ENCODE measurements at places on chromosomes 2 and 18.

GRCh38 chr2:23541503-23542229 is 156.7 kb downstream of the KLHL29 start:
- peak; percentile 48 for DNase-seq

DNA sequence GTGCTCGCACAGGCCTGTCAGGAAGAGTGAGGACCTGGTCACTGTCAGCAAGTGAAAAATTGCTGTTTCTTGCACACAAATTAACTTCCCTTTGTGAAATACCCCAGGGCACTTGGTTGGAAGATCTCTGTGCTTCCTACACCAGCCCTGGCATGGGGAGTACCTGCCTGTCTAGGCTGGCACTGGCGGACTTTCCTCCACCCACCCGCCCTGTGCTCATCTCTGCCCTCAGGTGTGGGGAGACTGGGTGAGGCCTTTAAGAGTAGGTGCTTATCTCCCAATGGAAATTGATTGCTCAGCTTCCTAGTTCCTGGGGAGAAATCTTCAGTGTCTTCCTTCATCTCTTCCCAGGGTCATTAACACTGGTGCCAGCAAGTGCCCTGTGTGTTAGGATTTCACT is 42.1 kb downstream of the IMPA2 start:
- DNase-seq: no peak

- no peak for DNase-seq
Observed at GRCh38 chr2:8222979-8223694, 458.7 kb upstream of the ID2 start.

DNA sequence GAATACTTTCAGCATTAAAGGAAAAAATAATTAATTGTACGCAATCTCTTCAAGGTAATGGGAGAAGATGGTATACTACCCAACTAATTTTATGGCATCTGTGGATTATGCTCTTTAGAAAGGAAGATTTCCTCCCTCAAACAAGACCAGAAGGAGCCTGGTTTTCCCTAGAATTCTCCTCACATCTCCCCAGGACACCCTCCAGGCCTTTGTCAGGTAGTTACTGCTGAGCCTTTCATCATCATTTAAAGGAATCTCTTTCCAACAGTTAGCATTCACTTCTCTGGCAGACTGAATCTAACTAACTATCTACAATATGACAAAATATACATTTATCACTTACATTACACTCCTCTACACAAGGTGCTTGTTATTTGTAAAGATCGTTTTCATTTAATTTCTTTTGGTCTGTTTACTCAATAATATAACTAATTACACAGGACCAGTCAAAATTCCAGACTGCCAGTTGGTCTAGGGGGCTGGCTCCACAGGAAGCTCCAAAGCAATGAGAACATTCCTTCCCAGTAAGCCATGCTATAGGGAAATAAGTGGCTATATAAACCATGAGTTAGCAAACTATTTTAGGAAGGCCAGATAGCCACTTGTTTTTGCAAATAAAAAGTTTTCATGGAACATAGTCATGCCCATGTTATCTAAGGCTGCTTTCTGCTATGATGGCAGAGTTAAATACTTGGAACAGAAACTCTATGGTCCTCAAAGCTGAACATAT is 19.1 kb downstream of the ZNF24 start:
- DNase-seq: peak; percentile 41

DNA sequence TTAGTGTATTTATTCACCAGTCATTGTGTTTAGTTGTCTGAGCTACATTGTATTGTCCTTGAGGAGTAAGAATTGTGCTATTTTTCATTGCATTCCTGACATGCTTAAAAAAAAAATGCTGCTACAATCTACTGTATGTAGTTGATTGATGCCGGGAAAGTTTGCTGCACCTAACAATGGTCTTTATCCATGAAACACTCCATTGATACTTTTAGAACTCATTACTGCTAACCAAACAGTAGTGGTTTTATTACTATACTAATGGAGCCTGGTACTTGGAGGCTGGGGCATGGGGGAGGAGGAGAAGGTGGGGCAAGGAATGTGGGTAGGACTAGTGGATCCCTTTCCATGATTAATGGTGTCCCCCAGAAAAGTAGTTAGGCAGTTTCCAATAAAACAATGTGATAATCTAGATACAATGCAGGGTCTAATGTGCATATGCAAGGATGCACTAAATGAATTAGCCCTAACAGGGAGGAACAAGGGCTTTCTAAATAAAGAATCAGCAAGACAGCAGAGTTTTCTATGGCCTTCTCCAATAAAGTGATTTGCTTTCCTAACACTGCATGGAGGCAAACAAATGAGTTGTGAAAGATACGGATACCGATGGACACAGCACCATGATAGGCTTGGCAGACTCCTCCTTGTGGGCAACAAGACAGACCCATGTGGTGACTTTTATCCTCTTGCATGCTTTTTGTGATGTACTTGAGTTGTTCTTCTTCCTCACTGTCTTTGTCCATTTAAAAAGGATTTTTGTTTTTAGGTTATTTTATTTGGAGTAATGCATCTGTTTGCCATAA is 78.5 kb downstream of the FMNL2 start:
- DNase-seq: no peak

DNA sequence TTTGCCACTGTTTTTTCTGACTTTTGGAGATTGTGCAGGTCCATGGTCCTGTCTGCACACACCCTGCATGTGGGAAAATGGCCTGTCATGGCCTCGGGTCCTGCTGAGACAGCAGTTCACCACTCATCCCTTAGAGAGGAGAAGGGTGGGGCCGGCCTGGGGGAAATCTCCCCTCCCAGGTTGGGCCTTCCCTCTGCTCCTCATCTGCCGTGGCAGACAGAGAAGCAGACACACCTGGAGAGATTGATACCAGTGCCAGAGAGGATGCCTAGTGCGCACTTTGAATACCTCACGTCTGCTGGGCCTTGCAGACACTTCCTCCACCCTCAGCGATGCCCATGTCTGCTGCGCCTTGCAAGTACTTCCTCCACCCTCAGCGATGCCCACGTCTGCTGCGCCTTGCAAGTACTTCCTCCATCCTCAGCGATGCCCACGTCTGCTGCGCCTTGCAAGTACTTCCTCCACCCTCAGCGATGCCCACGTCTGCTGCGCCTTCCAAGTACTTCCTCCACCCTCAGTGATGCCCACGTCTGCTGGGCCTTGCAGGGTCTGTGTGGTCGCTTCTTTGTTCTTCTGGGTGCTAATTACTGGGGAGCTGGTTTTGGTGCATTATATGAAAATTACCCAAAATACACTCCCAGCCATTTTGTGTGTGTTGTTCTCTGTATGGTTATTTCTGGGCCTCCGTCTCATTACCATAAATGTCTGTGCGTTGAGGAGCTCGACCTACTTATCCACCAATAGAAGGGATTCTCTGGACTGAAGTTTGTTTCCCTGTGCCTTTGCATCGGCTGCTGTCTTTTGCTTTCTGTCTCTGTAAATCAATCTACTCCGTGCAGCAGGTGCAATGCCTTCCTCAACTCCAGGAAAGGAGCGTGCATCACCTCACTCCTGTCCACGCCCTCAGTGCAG is 186.9 kb upstream of the PXDN start:
- DNase-seq: no peak

- DNase-seq: no peak
Observed at GRCh38 chr2:102489646-102490045, 16.6 kb downstream of the SLC9A4 start.

GRCh38 chr2:30226144-30227032 is 4.9 kb upstream of the LBH start:
- peak; percentile 64 for DNase-seq

GRCh38 chr18:25630682-25631081 is 278.7 kb upstream of the ZNF521 start:
- DNase-seq: no peak

- DNase-seq: no peak
Observed at GRCh38 chr2:205651719-205652118, 30.6 kb upstream of the NRP2 start.

DNA sequence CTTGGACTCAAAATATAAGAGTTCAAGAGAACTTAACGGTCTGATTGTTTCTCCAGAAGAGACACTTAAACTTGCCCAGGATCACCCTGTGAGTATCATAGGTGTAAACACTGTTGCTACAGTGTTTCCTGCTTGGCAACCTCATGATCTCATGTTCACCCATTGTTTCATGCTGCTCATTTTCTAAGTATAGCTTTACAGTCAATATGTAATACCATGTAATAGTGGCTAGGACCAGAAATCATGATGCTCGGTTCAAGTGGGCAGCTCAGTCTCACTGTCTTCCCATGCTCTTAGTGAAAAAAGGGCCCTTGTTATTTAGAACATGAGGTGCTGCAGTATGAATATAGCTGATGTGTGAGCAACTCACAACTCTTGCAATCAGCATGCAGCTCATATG is 157.5 kb downstream of the CERS6 start:
- no peak for DNase-seq

- no peak for DNase-seq
Observed at GRCh38 chr2:30149976-30150375, 3.2 kb downstream of the YPEL5 start.

DNA sequence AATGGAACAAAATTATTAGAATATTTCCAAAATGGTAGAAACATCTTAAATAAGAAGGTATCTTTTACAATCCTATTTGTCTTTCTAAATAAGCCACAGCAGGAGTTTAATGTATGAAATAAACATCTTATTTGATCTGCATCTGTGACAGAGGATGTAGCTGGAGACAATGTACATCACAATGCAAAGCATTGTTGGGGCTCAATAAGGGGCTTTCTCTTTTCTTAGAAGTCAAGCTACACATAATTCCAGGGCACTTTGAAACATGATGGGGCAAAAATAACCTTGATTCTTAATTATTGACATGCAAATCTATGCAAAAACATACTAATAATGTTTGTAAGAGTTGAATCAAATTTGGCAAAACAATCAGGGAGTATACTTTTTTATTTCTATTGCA is 255.1 kb downstream of the DSC3 start:
- DNase-seq: no peak

DNA sequence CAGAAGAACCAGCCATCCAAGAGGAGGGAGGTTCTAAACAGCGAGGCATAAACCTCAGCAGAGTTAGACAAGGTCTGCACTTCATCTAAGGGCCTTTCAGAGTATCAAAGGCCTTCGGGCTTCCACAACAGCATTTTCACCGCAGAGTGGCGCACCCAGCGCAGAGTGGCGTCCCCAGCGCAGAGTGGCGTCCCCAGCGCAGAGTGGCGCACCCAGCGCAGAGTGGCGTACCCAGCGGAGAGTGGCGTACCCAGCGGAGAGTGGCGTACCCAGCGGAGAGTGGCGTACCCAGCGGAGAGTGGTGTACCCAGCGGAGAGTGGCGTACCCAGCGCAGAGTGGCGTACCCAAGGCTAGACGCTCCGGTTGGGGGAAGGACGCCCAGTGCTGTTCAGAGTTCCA is 137.9 kb downstream of the ZNF516 start:
- no peak for DNase-seq

- DNase-seq: no peak
Observed at GRCh38 chr18:11956371-11957308, 24.7 kb upstream of the IMPA2 start.

GRCh38 chr18:47726550-47726949 is 203.9 kb downstream of the SMAD2 start:
- DNase-seq: no peak

DNA sequence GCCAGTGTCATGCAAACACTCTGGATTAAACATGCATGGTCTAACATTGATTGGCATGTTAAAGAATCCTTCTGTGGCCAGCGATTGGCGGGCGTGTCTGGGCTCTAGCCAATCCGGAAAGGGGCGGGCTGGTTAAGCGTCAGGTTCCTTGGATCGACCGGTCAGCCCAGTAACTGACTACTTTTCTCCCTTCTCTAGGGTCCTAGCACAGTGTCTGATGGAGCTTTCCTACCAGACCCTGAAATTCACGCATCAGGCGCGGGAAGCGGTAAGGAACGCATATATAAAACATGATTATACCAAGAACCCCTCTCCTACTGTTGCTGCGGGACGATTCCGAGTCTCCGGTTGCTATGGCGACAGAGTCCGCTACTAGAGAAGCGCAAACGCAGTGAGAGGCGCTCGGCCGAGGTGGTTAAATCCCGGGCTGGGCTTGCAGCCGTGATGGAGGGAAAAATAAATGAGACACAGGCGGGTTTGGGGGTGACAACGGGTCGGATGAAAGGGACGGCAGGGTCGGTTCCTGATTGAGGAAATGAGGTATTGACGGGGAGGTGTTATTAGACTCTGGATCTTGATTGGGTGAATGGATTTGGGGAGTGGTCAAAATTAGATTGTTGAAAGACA is 29.4 kb downstream of the KATNAL2 start:
- DNase-seq: peak; percentile 81

DNA sequence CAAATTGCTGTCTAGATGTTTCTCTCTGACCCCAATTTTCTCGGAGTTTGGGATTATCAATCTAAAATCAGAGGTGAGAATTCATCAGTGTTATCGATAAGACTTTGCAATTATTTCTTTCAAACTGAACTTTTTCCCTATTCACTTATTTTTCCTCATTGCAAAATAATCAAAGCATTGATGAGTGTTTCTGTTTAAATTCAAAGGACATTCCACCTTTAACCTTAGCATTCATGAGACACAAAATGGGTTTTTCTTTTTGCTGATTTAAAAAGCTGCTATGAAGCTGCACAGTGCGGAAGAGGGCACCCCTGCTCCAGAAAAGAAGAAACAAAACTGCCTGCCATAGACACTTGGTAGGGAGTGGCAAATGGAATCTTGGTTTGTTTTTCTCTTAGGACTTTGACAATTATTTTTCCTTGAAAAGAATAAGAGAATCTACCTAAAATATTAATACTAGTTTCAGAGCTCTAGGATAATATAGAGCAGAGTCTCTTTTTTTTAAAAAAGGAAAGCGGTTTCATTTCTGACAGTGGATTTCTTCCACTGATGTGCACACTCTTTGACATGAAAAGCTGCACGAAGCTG is 203.4 kb downstream of the TGIF1 start:
- no peak for DNase-seq

DNA sequence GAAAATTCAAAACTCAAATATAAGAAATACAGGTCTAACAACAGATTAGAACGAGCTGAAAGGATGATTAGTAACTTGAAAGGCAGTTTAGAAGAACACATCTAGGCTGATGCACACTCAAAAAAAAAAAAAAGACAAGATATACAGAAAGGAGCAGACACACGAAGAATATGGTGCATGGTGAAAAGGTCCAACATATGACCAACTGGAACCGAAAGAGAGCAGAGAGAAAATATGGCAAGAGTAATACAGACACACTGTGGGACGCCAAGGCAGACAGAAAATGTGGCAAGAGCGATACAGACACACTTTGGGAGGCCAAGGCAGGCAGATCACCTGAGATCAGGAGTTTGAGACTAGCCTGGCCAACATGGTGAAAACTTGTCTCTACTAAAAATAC is 39.8 kb downstream of the NDUFA10 start:
- DNase-seq: no peak

DNA sequence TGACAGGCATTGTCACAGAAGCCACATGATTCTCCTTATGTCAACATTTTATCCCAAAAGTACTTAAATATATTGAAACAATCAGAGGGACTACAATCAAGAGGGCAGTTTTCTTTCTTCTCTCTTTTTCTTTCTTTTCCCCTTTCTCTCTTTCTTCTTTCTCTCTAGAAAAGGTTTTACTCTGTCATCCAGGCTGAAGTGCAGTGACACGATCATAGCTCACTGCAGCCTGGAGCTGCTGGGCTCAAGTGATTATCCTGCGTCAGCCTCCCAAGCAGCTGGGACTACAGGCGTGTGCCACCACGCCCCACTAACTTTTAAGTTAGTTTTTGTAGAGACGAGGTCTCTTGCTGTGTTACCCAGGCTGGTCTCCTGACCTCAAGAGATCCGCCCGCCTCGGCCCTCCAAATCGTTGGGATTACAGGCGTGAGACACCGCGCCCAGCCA is 1.0 kb upstream of the PRKD3 start:
- DNase-seq: no peak

- DNase-seq: no peak
Observed at GRCh38 chr18:13493079-13493478, 233.3 kb downstream of the FAM210A start.

Data from fibroblast of skin of right biceps (primary cell).